ENCODE measurements at places on chromosomes 1 and 21. TPM values are rescaled to one million over a fixed set of nuclear protein-coding genes. Genes with fewer than 3 reads are reported as not detected.

DNA sequence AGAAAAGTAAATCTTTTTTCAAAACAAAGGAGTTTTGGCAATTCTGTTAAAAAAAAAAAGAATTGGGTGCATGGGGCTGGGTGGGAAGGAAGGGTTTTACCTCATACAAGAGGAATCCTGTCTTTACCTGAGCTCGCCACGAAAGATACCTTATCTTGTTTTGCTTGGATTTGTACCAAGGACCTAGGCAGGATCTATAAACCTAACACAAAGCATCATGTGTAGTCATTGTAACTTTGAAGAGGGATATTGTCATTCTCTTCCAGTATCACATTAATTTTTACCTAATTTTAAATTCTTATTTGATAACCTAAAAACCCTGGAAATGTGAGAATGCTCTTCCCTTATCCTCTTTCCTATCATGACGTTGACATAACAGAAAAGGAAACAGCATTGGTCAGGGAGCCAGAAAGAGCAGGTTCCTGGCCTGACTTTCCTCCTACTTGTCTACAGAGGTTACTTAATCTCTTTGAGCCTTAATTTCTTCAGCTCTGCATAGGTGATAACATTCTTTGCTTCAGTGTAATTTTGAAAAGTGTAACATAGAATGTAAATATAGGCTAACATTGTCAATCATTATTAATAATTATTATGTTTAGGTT lies 4.0 kb upstream of the LAMC1 start:
- H3K4me3 ChIP-seq = peak overlapping the region; percentile 24
- no peaks in the 10 kb centered on the region for H3K36me3 ChIP-seq
- peaks cover 14% of the 10 kb centered on the region for H3K27me3 ChIP-seq
- H3K27ac ChIP-seq = no peak overlapping the region
- H3K4me1 ChIP-seq = peaks cover 15% of the 10 kb centered on the region

The PLD5 gene
- 0.22 TPM for polyA plus RNA-seq

GRCh38 chr1:236148470-236148845 lies 6.1 kb downstream of the GPR137B start:
- H3K36me3 ChIP-seq = no peaks in the 10 kb centered on the region
- peaks cover 58% of the 10 kb centered on the region for H3K27me3 ChIP-seq
- no peak for DNase-seq
- H3K4me3 ChIP-seq = no peak overlapping the region
- H3K4me1 ChIP-seq = peaks cover 23% of the 10 kb centered on the region

- DNase-seq = no peak
- H3K4me3 ChIP-seq = no peak overlapping the region
- no peaks in the 10 kb centered on the region for H3K4me1 ChIP-seq
These were observed 885 bp downstream of the OR2T10 start for GRCh38 chr1:248596615-248597014.

The NPPB gene
- not detected for polyA plus RNA-seq

DNA sequence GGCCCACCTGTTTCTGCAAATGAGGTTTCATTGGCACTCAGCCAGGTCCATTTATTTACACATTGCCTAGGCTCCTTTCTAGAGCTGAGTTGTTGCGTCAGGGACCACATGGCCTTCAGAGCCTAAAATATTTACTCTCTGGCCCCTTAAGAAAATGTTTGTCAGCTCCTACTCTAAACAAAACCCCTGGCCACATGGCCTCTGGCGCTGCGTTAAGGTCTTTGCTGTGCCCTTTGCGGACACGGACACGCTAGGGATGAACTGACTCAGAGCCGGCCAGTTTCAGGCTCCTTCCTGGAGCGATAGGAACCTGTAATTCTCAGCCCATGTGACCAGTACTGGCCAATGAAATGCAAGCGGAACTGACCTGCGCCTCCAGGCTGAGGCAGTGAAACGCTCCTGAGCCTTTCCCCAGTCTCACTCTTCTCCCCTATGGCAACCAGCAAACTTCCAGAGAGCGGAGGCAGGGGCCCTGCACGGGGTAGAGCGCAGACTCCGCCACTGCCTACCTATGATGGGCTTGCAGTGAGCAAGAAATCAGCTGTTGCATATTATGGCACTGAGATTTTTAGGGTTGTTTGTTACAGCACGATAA lies 160.3 kb downstream of the ETS2 start:
- H3K27ac ChIP-seq = no peak overlapping the region
- H3K36me3 ChIP-seq = peaks cover 14% of the 10 kb centered on the region
- H3K27me3 ChIP-seq = no peaks in the 10 kb centered on the region
- H3K4me3 ChIP-seq = no peak overlapping the region

DNA sequence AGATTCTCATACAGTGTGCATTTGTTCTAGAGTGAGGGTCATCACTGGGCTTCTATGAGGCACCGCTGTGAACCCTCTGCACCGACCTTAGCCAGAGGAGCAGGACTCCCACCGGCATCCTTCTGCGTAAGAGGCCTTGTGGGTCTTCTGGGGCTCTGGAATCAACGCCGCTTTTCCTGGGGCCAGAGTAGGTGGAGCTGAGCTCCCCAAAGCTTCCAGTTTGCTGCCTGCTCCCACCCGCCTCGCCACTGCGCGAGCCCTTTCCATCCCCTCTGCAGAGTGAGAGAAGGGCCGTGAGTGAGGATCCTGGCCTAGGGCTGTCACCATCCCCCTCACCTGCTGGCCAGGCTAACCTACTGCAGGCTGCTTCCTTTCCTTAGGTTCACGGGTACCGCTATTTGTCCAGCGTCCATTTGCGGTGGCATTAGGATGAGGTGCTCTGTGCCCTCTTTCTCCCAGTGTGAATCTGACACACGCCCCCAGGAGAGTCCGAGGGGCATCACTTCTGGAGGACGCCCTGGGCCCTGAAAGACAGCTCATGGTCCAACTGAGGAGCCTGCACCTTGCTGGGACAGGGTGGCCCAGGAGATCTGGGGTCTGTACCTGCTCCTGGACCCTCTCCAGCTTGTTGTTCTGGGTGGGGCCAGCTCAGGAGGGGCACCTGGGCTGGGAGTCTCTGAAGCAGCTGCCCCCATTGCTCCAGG lies 36.2 kb downstream of the UMODL1 start:
- peaks cover 23% of the 10 kb centered on the region for H3K4me1 ChIP-seq
- H3K36me3 ChIP-seq = no peaks in the 10 kb centered on the region
- no peaks in the 10 kb centered on the region for H3K27me3 ChIP-seq
- no peak overlapping the region for H3K4me3 ChIP-seq
- H3K27ac ChIP-seq = no peak overlapping the region

The CGN gene
- 0.07 TPM for polyA plus RNA-seq

DNA sequence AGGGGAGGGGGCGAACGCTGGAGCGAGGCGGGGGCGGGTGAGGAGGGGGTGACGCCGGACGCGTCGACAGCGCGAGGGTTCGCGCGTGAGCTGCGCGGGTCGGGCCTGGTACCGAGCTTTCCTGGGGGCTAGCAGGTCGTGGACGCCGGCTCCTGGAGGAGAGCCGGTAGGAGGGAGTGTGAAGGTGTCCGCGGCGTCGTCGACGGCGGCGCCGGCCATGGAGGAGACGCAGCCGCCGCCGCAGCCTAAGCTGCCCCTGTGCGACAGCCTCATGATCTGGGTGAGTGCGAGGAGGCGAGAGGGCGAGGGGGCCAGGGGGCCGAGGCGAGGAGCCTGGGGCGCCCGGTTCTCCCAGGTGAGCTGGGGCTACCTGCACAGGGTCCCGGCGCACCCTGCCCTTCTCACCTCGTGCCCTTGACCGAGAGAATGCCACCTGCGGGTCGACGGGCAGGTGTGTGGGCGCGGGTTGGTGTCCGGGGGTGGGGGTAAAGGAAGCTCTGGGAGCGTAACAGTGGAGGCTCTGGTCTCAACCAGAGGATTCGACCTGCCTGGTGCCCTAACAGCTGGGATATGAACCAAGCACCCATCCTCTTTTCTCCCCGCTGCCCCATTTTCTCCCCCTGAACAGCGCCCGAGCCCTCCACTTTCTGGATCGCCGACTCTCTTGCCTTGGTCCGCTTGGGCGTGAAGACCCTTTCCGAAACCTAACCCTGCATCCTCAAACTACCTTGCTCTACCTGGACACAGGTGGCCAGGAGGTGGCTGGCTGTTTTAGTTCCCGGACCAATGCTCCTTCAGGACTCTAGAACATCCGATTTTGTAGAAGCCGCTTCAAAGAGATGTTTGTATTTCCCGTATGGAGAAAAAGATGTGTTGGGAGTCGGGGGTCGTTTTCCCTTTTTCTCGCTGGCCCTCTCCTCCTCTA lies at the start of gene HOOK1:
Gene HOOK1 (plus strand): TSS at position 49 of the 925 bp plus-strand sequence. CDS start 169 bp downstream, at position 218.
- no peaks in the 10 kb centered on the region for H3K36me3 ChIP-seq
- peaks cover 5% of the 10 kb centered on the region for H3K4me1 ChIP-seq
- peaks cover 3% of the 10 kb centered on the region for H3K27me3 ChIP-seq
- DNase-seq = no peak
- peak within 1 kb of the TSS; percentile 94 for H3K27ac ChIP-seq
